ENCODE measurements at places on chromosomes 3 and 15. TPM values are rescaled to one million over a fixed set of nuclear protein-coding genes. Genes with fewer than 3 reads are reported as not detected.
A peak's percentile ranks its signal among the peaks of the same experiment; 100 is the strongest.

Gene C3orf49
- not detected for total RNA-seq

Gene NR2E3
- total RNA-seq = not detected

Gene LTK
- total RNA-seq = not detected

Gene ADGRG7
- not detected for total RNA-seq

Gene AGBL1
- total RNA-seq = not detected

- no peak for DNase-seq
- H3K27me3 ChIP-seq = no peaks in the 10 kb centered on the region
- no peak overlapping the region for H3K4me3 ChIP-seq
- H3K36me3 ChIP-seq = no peaks in the 10 kb centered on the region
- no peak overlapping the region for H3K27ac ChIP-seq
- peaks cover 11% of the 10 kb centered on the region for H3K4me1 ChIP-seq
Measured at GRCh38 chr3:13027154-13027553, 46.1 kb downstream of the IQSEC1 start.

GRCh38 chr15:63430766-63431451 is 49.3 kb upstream of the CA12 start:
- no peak for DNase-seq
- H3K4me1 ChIP-seq = no peaks in the 10 kb centered on the region

- H3K4me3 ChIP-seq = no peak overlapping the region
- H3K27me3 ChIP-seq = no peaks in the 10 kb centered on the region
- no peaks in the 10 kb centered on the region for H3K36me3 ChIP-seq
- no peak for DNase-seq
- no peaks in the 10 kb centered on the region for H3K4me1 ChIP-seq
Measured at GRCh38 chr15:27731776-27732175, 367.3 kb downstream of the OCA2 start.

DNA sequence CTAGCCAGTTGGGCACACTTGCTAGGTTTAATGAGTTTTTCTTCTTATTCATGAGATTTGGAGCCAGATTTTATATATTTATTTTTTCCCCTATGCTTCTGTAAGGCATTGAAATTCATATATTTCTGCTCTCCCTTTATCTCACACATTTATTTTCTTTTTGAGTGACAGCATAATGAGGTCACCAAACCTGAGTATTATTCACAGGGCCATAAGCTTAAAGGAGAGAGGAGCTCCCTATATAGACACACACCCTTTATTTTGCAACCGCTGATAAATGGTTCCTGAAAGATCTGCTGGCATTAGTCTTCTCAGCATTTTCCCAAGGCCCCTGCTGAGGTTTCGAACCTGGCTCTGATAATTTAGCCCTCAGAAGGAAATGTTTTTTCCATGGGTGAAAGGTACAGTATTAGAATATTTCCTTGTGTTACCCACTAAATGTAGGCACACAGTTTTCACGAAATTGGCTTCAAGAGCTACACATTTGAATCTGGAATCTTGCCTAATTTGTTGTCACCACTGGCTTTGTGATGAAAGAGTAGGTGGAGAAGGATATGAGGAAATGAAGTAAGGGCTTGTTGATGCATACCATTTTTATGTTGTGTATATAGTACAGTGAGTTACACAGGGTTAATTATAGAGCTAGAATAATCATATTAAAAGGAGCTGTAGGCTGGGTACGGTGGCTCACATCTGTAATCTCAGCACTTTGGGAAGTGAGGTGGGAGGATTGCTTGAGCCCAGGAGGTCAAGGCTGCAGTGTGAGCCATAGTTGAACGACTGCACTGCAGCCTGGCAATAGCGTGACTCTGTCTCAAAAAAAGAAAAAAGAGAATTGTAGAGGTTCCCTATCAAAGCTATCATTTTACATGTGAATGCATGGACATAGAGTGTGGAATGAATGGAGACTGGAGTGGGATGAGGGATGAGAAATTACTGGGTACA is 6.5 kb downstream of the KLHL18 start:
- H3K4me1 ChIP-seq = peaks cover 17% of the 10 kb centered on the region
- no peak overlapping the region for H3K4me3 ChIP-seq
- DNase-seq = no peak
- H3K27ac ChIP-seq = no peak overlapping the region

DNA sequence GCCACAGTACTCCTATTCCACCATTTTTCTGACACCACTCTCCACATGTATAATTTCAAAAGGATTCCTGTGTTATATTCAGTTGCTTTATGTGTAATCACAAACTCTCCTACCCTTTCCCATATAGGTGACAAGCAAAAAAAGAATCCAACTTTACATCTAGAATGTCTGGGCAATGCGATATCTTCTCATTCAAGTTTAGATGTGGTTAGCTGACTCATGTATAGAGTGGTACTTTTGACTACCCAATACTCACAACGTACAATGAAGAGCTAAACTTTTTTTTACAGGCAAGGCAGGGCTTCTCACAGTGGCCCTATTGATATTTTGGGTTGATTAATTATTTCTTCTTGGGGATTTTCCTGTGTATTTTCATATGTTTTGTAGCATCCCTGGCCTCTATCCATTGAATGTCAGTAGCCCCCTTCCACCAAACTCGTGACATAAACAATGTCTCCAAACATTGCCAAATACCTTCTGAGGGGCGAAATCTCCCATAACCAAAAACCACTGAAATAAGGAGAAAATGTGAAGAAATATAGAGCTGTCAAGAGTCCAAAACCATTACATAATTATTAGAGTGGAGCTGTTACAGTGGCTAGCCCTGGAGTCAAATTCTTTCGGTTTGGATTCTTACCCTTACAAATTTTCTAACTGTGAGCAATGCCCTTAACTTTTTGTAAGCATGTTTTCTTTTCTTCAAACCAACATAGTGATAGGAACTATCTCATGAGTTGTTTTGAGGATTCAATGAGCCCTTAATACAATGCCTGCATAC is 342.6 kb downstream of the NSUN3 start:
- no peaks in the 10 kb centered on the region for H3K4me1 ChIP-seq
- no peaks in the 10 kb centered on the region for H3K36me3 ChIP-seq
- H3K27ac ChIP-seq = no peak overlapping the region
- no peak overlapping the region for H3K4me3 ChIP-seq
- no peak for DNase-seq

- H3K27me3 ChIP-seq = no peaks in the 10 kb centered on the region
- DNase-seq = peak; percentile 79
- H3K4me1 ChIP-seq = peaks cover 44% of the 10 kb centered on the region
- H3K4me3 ChIP-seq = peak overlapping the region; percentile 1
Measured at GRCh38 chr3:172094621-172095557, 55.5 kb downstream of the FNDC3B start.

- peaks cover 62% of the 10 kb centered on the region for H3K36me3 ChIP-seq
- H3K4me3 ChIP-seq = peak overlapping the region; percentile 79
- H3K27ac ChIP-seq = peak overlapping the region; percentile 87
- no peaks in the 10 kb centered on the region for H3K27me3 ChIP-seq
- DNase-seq = peak; percentile 69
Measured at GRCh38 chr15:67072442-67072841, 7.0 kb downstream of the SMAD3 start.

GRCh38 chr15:56648311-56648710 is 85.0 kb downstream of the ZNF280D start:
- no peaks in the 10 kb centered on the region for H3K4me1 ChIP-seq
- H3K36me3 ChIP-seq = peaks cover 11% of the 10 kb centered on the region
- H3K4me3 ChIP-seq = no peak overlapping the region
- no peaks in the 10 kb centered on the region for H3K27me3 ChIP-seq

DNA sequence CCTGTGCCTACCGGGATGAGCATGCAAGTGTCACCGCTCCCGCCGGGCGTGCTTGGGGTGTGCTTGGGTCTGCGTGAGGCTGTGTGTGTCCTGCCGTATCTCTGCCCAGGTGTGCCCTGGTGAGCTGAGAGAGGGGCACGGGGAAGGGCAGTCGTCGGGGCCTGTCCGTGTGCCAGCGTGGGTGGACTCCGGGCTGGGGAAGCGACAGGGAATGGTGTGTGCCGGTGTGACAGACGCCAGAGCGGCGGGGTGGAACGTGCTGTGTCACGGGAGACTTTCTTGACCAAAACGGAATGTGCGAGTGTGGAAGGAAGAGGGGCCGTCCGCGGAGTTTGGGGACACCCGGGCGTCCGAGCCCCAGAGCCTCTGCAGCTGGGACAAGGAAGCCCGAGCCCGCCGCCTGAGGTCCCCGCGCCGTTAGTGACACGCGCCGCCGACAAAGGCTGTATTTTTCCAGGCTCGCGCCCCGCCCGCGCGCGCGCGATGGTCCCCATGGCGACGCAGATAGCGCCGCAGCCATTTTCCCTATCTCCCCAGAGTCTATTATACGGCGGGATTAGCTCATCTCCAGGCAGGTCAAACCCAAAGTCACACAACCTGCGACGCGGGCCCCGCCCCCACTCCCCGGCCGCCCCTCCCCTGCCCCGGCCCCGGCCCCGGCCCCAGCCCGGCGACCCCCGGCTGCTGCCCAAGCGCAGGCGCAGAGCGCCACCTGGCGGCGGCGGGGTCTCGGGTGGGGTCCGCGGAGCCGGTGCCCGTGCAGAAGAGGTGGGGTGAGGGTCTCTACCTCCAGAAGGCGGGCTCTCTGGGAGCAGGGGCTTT is 4.5 kb upstream of the GATA2 start:
- H3K36me3 ChIP-seq = no peaks in the 10 kb centered on the region
- peaks cover 2% of the 10 kb centered on the region for H3K4me1 ChIP-seq
- peak overlapping the region; percentile 7 for H3K27ac ChIP-seq
- H3K27me3 ChIP-seq = peaks cover 63% of the 10 kb centered on the region
- DNase-seq = peak; percentile 91

- H3K4me3 ChIP-seq = no peak overlapping the region
- no peak for DNase-seq
- no peaks in the 10 kb centered on the region for H3K4me1 ChIP-seq
- H3K27me3 ChIP-seq = no peaks in the 10 kb centered on the region
- no peaks in the 10 kb centered on the region for H3K36me3 ChIP-seq
Measured at GRCh38 chr3:181362378-181362777, 349.3 kb upstream of the SOX2 start.

- peaks cover 10% of the 10 kb centered on the region for H3K27me3 ChIP-seq
- no peaks in the 10 kb centered on the region for H3K4me1 ChIP-seq
- H3K27ac ChIP-seq = no peak overlapping the region
- no peaks in the 10 kb centered on the region for H3K36me3 ChIP-seq
- no peak overlapping the region for H3K4me3 ChIP-seq
Measured at GRCh38 chr3:186268616-186269448, 93.2 kb downstream of the DGKG start.

DNA sequence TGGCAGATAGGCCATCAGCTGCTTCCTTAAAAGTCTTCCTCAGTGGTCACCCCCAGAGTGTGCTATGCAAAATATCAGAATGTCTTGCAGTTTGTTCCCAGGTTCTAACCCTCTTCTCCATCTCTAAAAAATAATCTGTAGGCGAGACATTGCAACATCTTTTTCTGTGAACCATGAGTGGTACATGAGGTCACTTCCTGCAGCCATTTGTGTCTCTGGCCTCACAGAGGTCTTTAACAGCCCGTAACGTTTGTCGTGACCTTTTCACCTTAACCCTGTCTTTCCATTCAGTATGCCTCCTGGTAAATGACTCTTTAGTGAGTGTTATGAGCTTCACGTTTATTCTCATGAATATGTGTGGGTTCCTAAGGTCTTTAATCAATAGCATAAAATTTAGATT is 145.4 kb downstream of the KLHL25 start:
- H3K27me3 ChIP-seq = no peaks in the 10 kb centered on the region
- H3K36me3 ChIP-seq = peaks cover 33% of the 10 kb centered on the region
- peaks cover 35% of the 10 kb centered on the region for H3K4me1 ChIP-seq
- H3K27ac ChIP-seq = peak overlapping the region; percentile 90
- H3K4me3 ChIP-seq = peak overlapping the region; percentile 39
